ENCODE measurements at places on chromosomes 5 and 9. TPM values are rescaled to one million over a fixed set of nuclear protein-coding genes. Genes with fewer than 3 reads are reported as not detected.

DNA sequence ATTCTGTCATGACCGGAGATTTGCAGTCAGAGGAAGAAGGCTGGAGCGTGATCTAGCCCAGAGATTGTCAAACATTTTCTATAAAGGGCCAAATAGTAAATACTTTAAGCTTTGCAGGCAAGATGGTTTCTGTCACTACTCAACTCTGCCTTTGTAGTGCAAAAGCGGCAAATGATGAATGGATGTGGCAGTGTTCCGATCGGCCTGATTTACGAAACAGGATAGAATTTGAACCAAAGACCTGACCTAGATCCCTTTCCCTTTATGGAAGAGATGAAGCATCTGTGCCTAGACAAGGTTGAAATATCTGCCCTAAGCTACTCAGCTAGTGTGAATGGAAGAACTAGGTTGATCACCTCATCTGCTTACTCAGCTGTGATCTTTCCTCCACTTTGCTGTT is 209.5 kb downstream of the YTHDC2 start:
- DNase-seq = no peak

DNA sequence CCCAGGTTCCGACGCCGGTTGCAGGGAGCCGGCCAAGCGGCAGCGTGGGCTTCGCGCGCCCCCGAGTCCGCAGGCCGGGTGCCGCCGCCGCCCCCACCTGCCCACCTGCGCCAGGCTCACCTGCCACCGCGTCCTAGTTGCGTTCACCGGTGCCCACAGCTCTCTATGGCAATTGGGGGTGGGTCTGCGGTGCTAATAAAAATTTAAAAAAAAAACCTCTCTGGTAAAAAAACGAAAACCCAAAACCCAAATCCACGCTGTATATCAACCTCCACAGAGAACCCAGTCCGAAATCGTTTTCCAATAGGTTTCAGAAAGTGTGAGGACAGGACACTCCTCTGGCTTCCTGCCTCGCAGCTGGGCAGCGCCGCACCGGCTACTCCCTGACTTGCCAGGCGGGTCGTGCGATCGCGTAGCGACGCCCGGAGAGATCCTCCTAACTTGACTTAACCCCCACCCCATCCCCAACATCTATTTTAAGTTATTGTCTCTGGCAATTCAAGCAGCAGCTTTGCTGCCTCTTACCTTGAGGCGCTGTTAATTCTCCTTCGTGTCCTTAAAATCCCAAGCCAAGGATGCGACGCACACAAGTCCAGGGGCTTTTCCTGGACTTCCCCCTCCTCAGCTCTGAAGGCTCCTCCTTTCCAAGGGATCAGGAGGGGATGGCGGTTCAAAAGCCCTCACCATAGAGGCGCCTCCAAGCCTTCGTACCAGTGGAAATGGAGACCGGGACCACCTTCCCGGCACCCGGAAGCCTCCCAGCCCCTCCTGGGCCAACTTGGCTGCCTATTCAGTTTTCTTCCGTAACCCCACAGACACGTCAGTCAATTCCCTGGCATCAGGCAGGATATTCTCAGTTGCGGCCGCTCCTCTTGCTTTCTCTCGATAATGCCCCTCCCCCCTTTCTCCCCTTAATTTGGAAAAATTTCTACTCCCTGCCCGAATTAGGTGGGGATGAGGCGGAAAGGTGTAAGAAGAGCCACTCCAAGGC is 1639.4 kb upstream of the C9orf72 start:
- no peak for DNase-seq

DNA sequence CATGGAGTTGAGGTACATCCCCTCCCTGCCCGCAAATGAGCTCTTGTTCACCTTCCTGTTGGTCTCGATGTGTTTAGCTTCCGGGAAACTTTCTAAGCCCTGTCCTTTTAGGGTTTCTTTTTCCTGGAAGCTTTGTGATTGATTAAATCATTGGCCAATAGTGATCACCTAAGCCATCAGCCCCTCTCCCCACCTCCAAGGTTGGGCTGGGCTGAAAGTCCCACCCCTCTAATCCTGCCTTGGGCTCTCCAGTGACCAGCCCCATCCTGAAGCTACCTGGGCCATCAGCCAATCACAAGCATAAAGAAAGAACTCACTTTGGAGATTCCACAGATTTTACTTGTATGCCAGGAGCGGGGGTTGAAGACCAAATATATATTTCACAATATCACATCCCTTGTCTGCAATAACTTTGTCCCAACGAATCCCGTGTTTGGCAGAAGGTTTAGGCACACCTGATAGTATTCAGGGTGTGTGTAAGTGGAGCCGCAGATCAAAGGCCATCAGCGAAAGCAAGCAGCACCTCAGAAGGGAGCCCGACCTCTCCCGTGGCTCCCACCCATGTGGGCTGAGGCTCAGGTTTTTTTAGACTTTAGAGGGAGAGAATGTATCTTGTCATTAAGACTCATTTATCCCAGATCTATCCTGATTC is 20.4 kb downstream of the ROPN1L start:
- DNase-seq = no peak

GRCh38 chr5:157563929-157564716 is 11.5 kb downstream of the ADAM19 start:
- DNase-seq = no peak

- DNase-seq = no peak
These were observed 4.9 kb upstream of the LHX2 start for GRCh38 chr9:124006448-124007361.

- DNase-seq = no peak
These were observed 726.1 kb downstream of the BRINP1 start for GRCh38 chr9:118643118-118643517.

- DNase-seq = no peak
These were observed 68.8 kb downstream of the NTRK2 start for GRCh38 chr9:84738353-84738752.

- DNase-seq = no peak
These were observed 141.8 kb downstream of the DOCK2 start for GRCh38 chr5:169778622-169779596.

GRCh38 chr5:125381290-125381689 is 634.9 kb upstream of the ZNF608 start:
- DNase-seq = no peak

DNA sequence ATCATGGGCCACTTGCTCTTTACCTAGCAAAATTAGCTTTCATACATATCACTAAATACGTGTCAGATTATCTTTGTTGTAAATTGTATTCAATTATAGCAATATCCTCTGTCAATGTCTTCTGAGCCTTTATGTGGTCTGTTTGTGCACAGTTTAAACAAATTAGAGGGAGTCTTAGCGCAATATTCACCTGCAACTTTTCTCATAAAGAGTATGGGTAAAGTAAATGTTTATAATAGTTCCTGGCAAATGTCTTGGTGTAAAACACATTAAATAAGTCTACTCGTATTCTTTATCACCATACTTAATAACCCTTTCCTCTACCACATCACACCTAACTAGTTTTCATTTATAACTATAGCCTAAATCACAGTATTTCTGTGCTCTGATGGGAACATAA is 169.0 kb downstream of the PCSK1 start:
- DNase-seq = no peak

DNA sequence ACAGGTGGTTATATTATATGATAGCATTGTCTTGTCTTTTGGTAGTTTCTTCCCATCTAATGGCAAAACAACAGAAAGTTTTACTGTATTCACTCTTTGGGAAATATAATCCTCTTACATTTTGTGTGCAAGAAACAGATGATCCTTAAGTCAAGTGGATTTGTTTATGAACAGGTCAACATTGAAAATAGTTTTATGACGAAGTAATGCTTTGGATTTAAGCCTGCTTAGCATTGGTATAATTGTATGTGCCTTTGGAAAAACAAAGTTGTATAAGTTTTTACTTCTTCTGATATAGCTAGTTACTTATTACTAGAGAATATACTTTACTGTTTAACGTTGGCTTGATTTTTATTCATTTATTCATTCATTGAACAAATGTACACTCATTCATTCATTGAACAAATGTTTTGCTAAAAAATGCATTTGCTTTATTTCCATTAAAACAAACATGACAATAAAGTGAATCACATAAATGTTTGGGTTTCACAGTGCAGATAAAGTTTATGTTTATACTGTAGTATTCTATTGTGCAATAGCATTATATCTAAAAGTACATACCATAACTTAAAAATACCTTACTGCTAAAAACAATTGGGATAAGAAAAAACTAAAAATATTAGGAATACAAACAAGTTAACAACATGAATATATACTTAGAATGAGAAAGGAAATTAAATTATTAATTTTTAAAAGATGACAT is 12.3 kb downstream of the SGCD start:
- no peak for DNase-seq

DNA sequence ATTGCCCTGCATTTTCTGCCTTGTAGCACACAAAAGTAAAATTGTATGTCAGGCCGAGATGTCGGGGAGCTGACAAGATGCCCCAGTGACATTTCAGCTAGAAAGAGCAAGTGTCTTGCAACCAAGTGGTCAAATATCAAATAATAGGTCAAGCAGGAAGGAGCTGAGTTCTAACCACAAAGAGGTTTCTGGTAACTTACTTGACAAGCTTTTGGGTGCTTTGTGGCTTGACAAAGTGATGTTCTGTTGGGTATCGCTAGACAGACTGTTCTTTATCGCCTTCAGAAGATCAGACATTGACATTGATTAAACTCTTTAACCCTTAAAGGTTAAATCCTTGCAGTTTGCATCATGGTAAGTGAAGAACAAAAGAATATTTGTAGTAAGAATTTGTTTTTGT is 419.9 kb downstream of the CCDC171 start:
- no peak for DNase-seq

GRCh38 chr9:79689576-79689975 is 117.8 kb downstream of the TLE4 start:
- no peak for DNase-seq

GRCh38 chr9:125982798-125983406 is 235.7 kb downstream of the PBX3 start:
- no peak for DNase-seq

GRCh38 chr9:5562806-5563416 is 52.6 kb downstream of the PDCD1LG2 start:
- no peak for DNase-seq

DNA sequence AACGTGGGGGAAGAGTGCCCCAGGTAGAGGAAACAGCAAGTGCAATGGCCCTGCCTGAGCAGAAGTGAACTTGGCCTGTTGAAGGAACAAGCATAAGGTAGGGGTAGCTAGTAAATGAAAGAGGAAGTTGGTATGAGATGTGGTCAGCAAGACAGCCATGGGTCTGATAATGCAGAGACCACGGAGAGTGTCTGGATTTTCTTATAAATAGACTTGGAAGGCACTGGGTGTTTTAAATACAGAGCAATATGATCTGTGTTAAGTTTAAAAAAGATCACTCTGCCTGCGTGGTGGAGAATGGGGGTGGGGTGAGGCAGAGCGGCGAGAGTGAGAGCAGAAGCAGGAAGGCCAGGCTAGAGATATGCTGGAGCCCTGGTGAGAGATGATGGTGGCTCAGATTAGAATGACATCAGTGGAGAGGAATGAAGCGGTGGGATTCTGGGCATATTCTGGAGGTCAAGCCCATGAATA is 4.2 kb downstream of the ADAM19 start:
- DNase-seq = peak; percentile 27

DNA sequence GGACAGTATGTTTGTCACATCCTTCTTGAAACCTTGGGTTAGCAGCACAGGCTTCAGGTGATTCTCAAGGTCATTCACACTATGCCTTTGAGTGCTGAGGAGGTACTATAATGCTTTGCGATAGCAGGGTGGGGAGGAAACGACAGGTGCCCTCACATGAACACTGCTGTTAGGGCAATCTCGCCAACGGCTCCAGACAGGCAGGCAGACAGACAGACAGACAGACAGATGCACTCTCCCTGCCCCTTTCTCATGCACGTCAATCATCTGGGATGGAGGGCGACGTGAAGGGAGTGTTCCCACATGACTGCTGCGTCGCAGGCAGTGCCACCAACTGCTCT is 82.9 kb downstream of the RAPGEF1 start:
- peak; percentile 22 for DNase-seq

DNA sequence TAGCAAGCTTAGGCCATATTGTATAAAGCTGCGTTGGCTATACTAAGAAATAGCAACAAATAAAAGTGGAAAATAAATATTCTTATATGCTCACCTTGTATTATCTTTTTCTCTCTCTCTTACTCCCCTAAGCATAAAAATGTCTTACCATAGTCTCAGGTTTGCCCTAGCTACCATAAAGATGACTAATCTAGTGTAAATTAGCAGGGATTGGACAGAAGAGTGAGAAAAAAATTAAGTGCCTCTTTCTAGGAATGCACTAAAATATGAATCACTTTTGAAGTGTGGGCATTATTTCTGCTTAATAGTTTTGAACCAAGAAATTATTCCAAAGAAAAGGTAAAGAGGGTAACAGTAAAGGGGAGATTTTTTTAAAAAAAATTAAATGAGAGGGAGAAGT is 201.3 kb downstream of the HINT1 start:
- no peak for DNase-seq

GRCh38 chr5:179679014-179679674 is 1.7 kb downstream of the CBY3 start:
- peak; percentile 48 for DNase-seq

DNA sequence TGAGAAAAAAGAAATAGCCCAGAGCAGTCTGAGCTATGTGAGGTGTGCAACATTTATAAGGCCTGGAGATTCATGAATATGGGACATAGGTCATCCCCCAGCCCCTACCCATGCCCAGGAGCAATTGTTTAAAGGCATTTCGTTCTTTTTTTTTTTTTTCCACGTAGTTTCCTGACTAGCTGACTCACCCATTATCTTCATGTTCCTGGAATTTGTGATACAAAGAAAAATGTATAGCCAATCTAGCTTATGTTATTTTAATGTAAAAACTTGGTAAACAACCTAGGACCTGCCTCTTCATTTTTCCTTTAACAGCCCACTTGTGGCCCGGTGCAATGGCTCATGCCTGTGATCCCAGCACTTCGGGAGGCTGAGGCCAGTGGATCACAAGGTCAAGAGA is 81.3 kb downstream of the OSTF1 start:
- no peak for DNase-seq

DNA sequence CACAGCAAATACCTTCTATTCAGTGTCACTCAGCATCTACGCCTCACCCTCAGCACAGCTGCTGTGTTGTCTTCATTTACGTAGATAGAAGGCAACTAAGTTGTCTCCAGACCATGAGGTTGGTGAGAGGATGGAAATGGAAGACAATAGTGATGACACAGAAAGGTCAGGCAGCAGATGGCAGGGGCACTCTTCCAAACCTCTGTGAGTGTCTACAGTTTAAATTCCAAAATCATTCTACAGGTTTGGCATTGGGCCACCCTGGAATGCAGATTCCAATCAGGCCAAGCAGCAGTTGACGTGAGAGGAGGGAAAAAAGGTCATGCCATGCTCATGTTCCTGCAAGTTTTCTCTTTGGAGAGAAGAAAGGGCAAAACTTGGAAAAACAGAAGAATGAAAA is 68.7 kb upstream of the ADAMTSL1 start:
- no peak for DNase-seq

- no peak for DNase-seq
These were observed 722 bp upstream of the ERGIC1 start for GRCh38 chr5:172833372-172833685.

- DNase-seq = no peak
These were observed 53.9 kb downstream of the MEF2C start for GRCh38 chr5:88829054-88829453.

AGGF1 gene
- 14.1 TPM for total RNA-seq

TRIP13 gene
- total RNA-seq = 1.0 TPM

FAM169A gene
- 16.1 TPM for total RNA-seq

CLIC3 gene
- 1.9 TPM for total RNA-seq

STK10 gene
- total RNA-seq = 408 TPM

ADAMTS2 gene
- total RNA-seq = not detected

SLC25A2 gene
- total RNA-seq = 0.70 TPM

MRPS27 gene
- 37.8 TPM for total RNA-seq

TUSC1 gene
- not detected for total RNA-seq
